ENCODE measurements at places on chromosomes 2 and 18. TPM values are rescaled to one million over a fixed set of nuclear protein-coding genes. Genes with fewer than 3 reads are reported as not detected.

HRH4 gene
- total RNA-seq: not detected

DNA sequence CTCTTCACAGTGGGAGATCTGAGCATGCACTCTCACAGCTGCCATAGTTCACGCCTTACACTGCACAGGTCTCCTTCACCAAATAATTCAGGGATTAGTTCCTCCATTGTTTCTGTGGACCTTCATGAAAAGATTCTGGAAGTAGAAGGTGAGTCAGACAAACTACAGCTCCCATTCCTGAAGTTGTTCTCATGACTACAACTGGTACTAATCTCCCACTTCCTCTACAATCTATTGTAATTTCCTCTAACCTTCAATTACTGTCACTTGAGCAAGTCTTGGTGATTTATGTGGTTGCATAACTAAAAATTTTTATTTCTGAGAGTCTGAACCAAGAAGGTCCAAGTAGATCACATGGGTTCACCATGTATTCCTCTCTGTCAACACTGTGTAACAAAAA is 128.7 kb downstream of the XIRP2 start:
- no peak for DNase-seq

DNA sequence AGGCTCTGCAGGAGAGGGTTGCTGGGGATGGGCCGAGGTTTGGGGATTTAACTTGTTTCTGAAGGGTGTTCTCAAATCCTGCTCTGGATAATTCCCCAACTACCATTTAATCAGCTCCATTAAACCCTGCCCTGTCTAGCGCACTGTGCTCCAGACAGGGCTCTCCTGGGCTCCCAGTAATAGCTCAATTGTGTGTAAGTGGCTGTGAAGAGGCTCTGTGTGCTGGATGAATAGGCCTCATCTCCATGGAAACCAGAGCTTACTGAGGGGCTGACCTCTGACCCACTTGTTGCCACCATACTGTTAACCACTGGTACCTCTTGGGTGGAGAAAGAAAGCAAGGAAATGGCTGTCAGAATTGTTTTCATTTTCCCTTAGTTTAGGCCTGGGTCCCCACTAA is 92.9 kb downstream of the TGOLN2 start:
- no peak for DNase-seq

DNA sequence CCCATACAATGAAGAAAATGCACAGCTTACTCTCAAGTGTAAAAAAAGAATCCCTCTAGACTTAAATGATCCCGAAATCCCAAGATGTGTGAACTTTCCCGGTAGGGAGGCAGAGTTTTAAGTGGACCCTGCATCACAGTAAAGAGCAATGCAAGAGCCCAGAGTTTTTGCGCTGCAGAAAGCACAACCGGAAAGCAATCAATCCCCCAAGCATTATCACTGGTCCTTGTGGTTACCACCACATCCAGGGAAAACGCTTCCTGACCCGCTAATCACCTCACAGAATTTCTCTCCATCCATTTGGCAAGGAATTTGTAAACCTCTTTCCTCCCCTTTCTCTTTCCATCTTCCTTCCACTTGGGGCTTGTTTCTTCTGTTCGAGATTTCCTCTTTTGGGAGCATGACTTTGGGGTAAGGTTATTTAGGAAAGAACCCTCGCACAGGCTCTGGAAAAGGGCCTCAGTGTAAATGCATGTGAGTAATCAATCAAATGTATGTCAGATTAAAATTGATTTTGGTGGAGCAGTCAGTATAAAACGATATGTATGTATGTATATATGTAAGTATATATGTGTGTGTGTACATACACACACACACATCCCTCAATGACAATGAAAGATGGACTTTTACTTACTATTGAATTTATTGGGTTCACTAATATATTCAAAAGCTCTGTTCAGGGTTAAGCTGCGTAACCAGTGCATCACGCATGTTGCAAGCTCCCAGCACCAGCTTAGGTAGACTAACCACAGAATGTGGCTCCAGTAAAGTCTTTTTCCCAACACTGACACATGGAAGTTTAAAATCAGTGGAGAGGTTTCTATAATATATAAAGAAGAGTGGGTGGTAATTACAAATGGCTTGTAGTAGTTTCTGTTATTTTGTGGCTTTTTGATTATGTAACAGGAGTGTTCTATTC is 1.6 kb downstream of the PLCL1 start:
- no peak for DNase-seq

- no peak for DNase-seq
These were observed 21.6 kb upstream of the GYPC start for GRCh38 chr2:126634273-126634861.
